ENCODE measurements at places on chromosomes 5 and 9. TPM values are rescaled to one million over a fixed set of nuclear protein-coding genes. Genes with fewer than 3 reads are reported as not detected.

- DNase-seq, result no peak
These were observed 60.3 kb downstream of the PHF2 start for GRCh38 chr9:93636667-93637066.

Gene TRIM14
- 10.1 TPM for polyA plus RNA-seq

- DNase-seq, result no peak
These were observed 35.2 kb upstream of the LPCAT1 start for GRCh38 chr5:1558944-1559343.

- DNase-seq, result no peak
These were observed 845.4 kb downstream of the EFNA5 start for GRCh38 chr5:106825374-106825773.

GRCh38 chr9:98236901-98237487, 18.5 kb downstream of the TBC1D2 start:
- no peak for DNase-seq

DNA sequence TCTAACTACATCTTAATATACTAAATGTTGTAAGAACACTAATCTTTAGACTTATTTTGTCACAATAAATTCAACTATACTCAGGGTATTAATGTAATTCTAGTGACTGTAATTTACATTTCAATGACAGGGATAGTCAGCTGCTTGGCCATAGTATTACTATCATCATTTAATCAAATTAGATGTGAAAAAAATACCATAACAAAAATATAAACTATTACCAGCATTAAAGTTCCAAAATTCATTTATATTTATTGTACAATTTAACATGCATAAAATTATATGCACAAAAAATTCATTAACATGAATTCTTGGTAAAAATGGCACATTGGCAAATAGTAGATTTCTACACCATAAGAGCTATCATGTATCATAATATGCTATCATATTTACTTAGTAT, 28.9 kb downstream of the FNIP1 start:
- DNase-seq, result no peak

- DNase-seq, result no peak
These were observed 129.5 kb downstream of the RGS3 start for GRCh38 chr9:113592876-113593575.

GRCh38 chr9:113148781-113149510, 1.9 kb upstream of the SLC31A2 start:
- DNase-seq, result no peak

Gene ISL1
- not detected for polyA plus RNA-seq

- DNase-seq, result no peak
These were observed 10.4 kb downstream of the FCN2 start for GRCh38 chr9:134891053-134891452.

Gene SLC34A1
- not detected for polyA plus RNA-seq

Gene GFI1B
- polyA plus RNA-seq, result not detected
